ENCODE measurements at places on chromosomes 7 and 10. TPM values are rescaled to one million over a fixed set of nuclear protein-coding genes. Genes with fewer than 3 reads are reported as not detected.

The SPDYE5 gene
- not detected for total RNA-seq

The ATXN7L1 gene
- total RNA-seq = 2.8 TPM

The ZNF277 gene
- 49.6 TPM for total RNA-seq

The ING3 gene
- 6.9 TPM for total RNA-seq

The OR2A7 gene
- 0.17 TPM for total RNA-seq

The NUB1 gene
- 30.7 TPM for total RNA-seq

Data from pericardium fibroblast (primary cell).